PC-9 (cell line): ENCODE measurements at places on chromosomes 3 and 15. TPM values are rescaled to one million over a fixed set of nuclear protein-coding genes. Genes with fewer than 3 reads are reported as not detected.

AGBL1 gene
- total RNA-seq, result not detected in 2 replicates

TRH gene
- total RNA-seq, result not detected in 2 replicates

DNA sequence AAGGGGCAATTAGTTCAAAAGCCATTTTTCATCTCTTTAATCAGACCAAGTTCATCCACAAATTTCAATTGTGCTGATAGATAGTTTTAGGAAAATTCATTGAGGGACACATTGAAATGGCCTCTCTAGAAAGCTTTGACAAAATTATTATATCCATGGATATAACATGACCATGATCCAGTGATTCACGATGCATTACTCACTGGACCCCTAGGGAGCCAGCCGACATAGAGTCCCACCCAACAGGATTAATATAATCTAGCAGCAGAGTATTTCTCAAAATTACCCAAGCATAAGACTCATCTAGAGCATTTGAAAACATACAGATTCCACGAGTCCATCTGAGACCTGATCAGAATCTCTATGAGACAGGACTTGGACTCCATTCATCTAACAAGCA is 100.3 kb downstream of the FRMD5 start:
- no peak for DNase-seq

SEMA3B gene
- 52.4 and 92.6 TPM in 2 replicates for total RNA-seq

DNA sequence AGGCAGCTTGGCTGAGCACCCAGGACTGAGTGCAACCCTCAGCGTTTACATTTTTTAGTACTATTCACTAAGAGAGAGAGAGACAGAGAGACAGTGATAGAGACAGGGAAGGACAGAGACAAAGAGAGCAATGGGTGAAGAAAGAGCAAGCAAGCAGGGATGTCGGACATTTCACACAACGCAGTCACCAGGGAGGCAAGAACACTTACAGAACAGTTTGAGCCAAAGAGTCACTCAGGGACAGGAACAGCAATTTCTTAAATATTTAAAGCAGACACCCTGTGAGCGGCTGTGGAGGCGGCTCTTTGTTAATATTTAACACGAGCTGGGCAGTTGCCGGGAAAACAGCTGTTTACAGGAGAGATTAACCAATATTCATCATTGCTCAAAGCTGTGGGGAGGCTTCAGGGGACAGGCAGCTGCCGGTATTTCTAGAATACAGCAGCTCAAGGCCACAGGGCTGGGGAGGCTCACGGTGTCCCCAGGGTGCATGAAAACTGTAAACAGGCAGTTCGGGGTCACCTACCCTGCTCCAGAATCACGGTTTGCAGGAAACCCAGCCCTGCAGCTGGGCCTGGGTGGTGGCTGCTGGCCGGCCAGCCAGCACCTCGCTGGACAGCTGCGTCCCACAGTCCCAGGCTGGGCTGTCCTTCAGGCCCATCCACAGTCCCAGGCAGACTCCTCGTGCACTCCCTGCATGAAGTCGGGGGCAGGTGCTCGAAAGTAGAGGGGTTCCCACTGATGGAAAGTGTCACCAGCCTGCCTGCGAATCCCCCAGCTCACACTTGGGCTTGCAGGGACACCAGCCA is 38.8 kb upstream of the PCSK6 start:
- DNase-seq, result no peak

NRG4 gene
- total RNA-seq, result 5.2 and 11.3 TPM in 2 replicates

GRCh38 chr3:119211193-119211592 is 29.5 kb downstream of the B4GALT4 start:
- DNase-seq, result no peak

DNA sequence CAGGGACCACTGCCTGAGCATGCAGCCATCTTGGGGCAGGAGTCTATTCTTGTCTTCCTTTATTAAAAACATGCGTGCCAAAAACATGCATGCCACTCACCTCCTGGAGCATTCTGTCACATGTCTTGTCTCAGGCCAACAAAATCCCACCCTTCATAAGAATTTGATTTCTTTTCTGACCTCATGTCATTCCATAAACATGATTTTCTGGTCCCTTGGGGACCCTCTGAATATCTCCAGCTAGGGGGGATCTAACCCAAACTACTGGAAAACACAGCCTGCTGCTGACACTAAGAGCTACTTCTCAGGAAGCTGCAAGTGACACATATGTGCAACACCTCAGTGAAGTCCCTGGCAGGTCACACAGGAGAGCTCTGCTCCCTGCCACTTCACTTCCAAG is 26.8 kb upstream of the NOX5 start:
- DNase-seq, result no peak

- DNase-seq, result no peak
Observed at GRCh38 chr3:87121856-87122255, 105.3 kb upstream of the CHMP2B start.

DNA sequence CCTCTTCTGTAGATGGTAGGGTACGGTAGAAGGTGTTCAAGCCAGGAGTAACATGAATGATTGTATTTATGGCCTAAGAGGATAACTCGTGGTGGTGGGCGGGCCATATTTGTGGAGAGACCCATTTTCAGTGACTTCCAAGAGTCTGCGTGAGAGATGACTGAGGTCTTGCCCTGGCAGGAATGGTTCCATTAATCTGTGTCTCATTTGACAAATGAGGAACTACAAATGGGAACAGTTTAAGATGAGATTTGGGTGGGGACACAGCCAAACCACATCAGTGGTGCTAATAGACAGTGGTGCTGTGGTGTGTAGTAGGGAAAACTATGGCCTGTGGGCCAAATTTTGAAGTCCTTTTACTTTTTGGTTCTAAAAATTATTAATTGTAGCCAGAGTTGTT is 47.1 kb downstream of the FLNB start:
- no peak for DNase-seq

DNA sequence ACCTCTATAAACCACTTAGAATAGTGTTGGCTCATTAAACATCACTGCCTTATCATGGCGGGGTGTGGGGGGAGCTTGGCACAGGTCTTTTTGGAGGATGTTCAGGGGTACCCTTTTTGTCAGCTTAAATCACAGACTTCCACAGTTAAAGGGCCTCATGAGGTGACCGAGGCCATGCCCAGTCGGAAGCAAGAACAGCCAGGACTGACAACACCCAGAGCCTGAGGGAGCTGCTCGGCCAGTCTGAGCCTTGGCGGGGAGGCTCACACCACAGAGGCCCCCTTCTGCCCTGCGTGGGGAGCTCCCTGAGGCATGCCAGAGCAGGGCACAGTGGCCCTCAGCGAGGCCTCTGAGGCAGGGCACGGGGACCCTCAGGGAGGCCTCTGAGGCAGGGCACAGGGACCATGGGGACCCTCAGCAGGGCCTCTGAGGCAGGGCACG is 49.5 kb downstream of the UMPS start:
- no peak for DNase-seq

GRCh38 chr15:90665288-90666134 is 51.6 kb upstream of the BLM start:
- peak; percentile 69 for DNase-seq

ATOSA gene
- 30.4 and 35.7 TPM in 2 replicates for total RNA-seq

DNA sequence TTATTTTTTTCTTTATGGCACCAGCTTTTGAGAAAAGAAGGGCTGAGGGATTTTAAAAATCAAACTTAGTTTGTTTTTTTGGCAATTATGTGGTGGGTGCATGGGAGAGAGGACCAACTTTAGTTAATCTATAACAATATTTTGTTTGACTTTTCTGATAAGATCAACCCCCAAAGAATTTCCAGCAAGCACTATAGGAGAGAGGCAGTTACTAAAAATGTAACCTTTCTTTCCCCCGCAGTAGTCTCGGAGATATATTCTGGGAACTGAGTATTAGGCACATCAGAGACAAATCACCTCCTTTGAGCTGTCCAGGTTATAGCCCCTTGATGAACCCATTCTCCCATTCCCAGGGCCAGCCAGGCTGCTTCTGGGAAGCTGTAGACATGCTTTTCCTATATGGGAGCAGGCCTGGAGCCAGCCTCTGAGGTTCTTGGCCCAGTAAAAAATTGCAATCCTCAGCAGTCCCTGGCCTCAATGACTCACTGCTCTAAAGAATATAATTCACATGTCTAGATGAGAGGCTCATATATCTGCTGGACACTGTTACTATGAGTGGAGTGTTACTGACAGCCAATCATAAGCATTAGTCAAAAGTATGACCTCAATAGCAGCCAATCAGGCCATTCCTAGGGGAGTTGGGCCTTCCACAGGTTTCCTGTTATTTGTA is 138.3 kb upstream of the AGBL1 start:
- DNase-seq, result no peak

DNA sequence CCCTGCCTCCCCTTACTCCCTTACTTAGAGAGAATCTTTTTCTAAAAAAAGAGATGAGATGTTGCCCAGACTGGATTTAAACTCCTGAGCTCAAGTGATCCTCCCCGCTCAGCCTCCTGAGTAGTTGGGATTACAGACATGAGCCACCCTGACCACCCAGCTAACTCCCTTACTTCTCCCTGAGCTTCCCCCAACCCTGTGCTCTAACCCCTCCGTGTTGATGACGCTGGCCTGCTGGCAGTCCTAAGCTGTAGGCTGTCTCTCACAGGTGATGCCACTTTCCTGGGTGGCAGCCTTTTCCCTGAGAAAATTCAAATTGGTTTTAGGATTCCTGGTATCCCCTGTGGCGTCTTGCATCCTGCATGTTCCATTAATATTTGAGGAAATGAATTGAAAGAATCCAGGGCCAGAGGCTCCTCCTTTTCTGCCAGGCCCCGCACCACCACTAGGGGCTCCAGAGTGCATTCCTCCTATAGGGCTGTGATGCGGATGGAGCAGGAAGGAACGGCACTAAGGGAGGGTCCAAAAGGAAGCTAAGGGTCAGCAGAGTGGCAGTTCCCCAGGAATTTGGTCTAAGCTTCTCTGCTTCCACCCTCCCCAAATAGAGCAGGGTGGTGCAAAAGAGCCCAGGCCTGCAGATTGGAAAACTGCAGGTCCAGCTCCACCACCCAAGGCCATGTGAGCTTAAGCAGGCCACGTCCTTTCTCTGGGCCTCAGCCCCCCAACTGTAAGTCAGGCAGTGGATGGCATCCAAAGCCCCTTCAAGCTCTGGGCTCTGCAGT is 101.1 kb downstream of the DAPK2 start:
- peak; percentile 38 for DNase-seq

- no peak for DNase-seq
Observed at GRCh38 chr15:52879145-52879544, 89.0 kb upstream of the ONECUT1 start.

RASGRP1 gene
- 0.39 and 1.5 TPM in 2 replicates for total RNA-seq

- no peak for DNase-seq
Observed at GRCh38 chr15:68507447-68507846, 71.3 kb upstream of the CORO2B start.

DNA sequence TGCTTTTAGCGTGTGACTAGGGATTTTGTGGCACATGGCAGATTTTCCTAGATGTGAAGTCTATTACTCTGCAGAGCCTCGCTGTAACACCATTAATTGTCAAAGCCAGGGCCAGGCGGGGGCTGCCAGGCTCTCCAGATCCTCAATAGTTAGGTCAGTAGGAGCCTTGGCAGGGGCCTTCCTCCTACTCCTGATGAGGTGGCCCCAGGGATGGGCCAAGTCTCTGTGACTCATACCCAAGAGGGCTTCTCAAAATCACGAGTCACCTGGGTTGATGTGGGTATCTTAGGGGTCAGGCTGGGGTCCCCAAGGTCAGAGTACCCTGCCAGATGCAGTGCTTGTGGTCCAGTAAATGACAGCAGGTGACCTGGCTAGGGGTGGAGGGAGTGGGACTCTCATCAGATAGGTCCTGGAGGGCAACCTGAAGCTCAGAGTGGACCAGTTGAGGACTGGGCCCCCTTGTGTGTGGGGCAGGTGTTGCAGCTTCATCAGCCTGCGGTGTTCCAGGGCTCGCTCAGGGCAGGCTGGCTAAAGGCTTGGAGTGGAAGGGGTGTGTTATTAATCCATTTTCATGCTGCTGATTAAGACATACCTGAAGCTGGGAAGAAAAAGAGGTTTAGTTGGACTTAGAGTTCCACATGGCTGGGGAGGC is 88.5 kb upstream of the MYZAP start:
- no peak for DNase-seq

PATL2 gene
- total RNA-seq, result 0.61 and 2.0 TPM in 2 replicates

GRCh38 chr3:142940472-142940871 is 23.0 kb downstream of the PAQR9 start:
- DNase-seq, result no peak

GRCh38 chr15:88608607-88609181 is 12.4 kb upstream of the AEN start:
- no peak for DNase-seq

DNA sequence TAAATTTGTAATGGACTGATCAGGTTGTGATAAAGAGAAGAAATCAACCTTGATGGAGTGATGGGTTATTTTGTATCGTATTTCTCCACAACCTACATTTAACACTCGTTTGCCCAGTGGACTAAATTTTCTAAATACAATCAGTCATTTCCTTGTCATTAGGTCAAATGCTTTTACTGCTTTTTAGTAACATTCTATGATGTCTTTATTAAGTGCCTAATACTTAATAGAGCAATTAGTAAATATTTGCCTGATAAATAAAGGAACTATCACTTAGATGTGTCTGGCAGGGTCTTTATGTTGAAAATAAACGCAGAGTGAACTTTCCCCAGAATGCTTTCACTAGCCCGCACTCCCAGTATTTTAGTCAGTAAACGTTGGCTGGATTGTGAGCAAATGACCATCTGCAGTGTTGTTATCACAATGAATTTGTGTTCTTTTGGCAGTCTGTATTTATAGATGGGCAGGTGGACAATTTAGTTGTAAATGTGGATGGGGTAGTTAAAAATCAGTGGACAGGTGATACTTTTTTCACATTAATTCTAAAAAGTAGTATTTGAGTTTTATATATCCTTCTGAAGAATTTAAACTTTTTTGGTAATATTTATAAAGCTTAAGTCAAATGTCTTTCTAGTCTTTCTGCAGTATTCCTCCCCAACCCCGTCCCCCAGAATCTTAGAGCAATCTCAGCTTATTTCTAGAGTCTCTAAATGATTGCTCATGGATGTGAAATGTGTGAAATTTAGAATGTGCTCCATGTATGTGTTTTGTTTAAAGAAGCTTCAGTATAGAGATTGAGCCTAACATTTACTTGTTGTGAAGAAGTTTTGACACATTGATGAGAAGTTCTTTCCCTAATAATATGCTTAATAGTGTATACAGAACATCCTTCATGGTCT is 4.9 kb downstream of the USP3 start:
- no peak for DNase-seq

PPM1L gene
- 5.0 and 5.1 TPM in 2 replicates for total RNA-seq

GRCh38 chr15:65333148-65333820 is 28.8 kb downstream of the RNU5B-1 start:
- DNase-seq, result no peak

DNA sequence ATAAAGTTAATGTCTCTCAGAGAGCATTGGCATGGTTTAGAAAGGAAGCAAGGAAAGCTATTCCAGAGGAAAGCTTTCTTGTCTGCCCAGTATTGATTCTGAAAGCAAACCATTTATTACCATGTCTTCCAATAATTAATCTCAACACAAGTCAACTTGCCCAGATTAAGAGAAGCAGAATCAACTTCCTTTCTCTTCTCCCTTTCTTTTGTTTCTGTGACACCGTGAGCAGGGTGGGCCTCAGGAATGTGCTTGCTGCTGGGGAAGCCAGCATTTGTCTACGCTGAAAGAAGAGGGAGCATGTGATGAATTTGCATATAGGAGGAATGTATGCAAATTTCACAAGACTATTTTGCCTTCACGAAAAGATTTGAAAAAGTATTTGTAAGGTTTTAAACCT is 368.6 kb upstream of the ROPN1 start:
- no peak for DNase-seq
